ENCODE measurements at places on chromosomes 1 and 21.

- no peak for DNase-seq
Observed at GRCh38 chr1:162219461-162219860, 150.0 kb downstream of the NOS1AP start.

DNA sequence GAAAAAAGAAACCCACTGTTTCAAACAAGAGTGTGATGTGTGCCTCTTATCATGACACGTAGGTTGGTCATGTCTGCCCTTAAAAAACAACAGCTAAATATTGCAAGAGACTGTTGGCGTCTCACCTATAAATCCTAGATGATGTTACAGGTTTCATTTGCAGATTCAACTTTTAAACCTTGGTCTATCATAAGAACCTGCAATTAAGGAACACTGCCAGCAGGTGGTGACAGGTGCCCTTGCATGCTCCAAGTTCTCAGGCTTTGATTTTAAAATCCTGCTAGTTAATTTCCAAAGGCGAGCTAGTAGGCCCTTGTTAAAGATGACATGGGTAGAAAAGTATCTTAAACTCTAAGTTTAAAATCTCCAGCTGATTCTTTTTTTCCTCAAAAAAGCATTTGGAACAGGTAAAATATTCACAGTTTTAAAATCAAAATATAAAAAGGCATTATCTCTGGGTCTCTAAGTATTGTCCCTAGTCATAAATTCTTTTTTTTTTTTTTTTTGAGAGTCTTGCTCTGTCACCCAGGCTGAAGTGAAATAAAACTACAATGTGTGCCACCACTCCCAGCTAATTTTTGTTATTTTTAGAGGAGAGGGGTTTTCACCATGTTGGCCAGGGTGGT lies 39.1 kb downstream of the CLSTN1 start:
- peak; percentile 71 for DNase-seq

- peak; percentile 64 for DNase-seq
Observed at GRCh38 chr1:156571919-156572662, at the start of gene IQGAP3. IQGAP3 (minus strand) TSS chr1:156572565; CDS start chr1:156572529, 36 bp downstream.

GRCh38 chr1:182890927-182891610 lies 51.9 kb downstream of the DHX9 start:
- no peak for DNase-seq

DNA sequence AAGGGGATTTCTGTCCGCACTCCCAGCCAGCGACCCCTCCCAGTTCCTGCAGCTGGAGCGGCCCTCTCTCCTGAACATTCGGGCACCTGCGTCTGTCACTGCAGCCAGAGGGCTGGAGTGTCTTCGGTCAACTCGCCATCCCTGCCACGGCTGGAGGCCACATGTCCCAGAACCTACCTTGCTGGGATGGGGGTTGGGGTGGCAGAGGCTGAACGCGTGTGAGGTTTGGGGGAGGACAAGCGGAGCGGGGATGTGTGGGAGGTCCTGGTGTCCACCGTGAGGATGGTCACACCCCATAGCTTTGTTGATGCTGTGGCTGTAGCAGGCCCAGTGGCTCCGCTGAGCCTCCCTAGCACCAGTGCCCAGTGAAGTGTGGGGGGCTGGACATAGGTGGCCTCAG lies 14.8 kb upstream of the C1orf174 start:
- DNase-seq, result no peak

- no peak for DNase-seq
Observed at GRCh38 chr1:204073837-204074273, 940 bp downstream of the SOX13 start.

GRCh38 chr21:36061445-36061844 lies 1.1 kb upstream of the SETD4 start:
- no peak for DNase-seq

DNA sequence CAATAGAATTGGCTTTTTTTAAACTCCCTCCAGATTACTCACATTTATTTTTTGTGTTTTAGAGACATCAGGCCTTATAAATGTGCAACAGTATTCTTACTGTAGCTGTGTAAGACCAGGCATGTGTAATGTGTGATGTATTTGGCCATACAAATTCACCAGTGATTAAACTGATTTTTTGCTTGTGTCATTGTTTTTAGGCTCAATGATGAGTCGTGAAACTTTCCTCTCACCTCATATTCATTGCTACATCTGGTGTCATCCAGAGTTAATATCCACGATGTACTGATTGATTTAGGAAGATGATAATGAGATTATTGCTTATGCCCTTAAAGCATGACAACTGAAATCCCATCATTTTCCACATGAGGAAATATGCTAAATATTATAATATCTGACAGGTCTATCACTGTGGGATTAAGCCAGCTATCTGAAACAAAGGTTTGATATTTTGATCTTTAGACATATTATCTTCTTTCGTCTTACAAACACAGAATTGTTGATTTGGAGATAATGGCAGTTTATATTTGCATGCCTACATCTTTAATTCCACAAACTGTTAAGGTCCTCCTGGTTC lies 487.9 kb downstream of the PTBP2 start:
- DNase-seq, result no peak

DNA sequence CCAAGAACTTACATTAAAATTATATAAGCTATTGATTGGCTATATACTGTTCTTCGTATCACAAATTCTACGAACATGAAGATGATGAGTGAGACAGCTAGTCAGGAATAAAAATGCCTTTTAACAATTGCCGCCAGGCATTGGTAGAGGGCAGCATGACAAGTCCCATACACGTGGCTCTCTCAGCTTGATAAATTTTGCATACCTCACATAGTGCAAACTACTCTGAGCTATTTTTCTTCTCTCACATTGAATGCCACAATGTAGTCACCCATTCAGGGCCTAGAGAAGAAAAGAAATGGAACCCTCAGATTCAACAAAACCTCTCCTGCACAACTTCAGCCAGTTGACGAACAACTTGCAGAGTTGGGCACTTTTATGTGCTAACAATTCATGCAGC lies 27.0 kb upstream of the FMO2 start:
- no peak for DNase-seq
